ENCODE measurements at places on chromosomes 7 and 10. TPM values are rescaled to one million over a fixed set of nuclear protein-coding genes. Genes with fewer than 3 reads are reported as not detected.

Gene ZNF727
- total RNA-seq, result not detected

Gene MICU1
- 53.8 TPM for total RNA-seq

Gene CRHR2
- total RNA-seq, result not detected

Gene HHEX
- 13.3 TPM for total RNA-seq

Gene VSTM4
- total RNA-seq, result 0.50 TPM
